ENCODE measurements at places on chromosomes 1 and 21.
A peak's percentile ranks its signal among the peaks of the same experiment; 100 is the strongest.

- DNase-seq, result no peak
These were observed 1.8 kb downstream of the KRTAP10-1 start for GRCh38 chr21:44537930-44538911.

DNA sequence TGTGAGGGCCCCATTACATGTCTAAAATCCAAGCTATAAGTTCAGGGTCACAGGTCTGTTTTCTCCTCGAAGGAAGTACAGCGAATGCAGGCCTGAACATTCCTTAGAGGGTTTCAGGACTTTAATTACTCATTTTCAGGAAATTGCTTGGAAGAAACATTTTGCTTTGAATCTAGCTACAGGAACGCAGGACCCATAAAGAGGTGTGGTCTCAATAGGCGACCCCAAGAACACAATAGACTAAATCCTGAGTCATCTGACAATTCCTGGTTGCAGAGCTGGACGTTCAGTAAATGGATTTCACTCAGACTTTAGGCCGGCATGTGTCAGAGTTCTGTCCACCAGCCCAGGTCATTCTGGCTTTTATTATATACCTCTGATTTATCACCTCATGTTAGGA is 1.0 kb upstream of the ERG start:
- DNase-seq, result no peak

GRCh38 chr1:115210302-115210711 is 121.0 kb upstream of the TSPAN2 start:
- no peak for DNase-seq

DNA sequence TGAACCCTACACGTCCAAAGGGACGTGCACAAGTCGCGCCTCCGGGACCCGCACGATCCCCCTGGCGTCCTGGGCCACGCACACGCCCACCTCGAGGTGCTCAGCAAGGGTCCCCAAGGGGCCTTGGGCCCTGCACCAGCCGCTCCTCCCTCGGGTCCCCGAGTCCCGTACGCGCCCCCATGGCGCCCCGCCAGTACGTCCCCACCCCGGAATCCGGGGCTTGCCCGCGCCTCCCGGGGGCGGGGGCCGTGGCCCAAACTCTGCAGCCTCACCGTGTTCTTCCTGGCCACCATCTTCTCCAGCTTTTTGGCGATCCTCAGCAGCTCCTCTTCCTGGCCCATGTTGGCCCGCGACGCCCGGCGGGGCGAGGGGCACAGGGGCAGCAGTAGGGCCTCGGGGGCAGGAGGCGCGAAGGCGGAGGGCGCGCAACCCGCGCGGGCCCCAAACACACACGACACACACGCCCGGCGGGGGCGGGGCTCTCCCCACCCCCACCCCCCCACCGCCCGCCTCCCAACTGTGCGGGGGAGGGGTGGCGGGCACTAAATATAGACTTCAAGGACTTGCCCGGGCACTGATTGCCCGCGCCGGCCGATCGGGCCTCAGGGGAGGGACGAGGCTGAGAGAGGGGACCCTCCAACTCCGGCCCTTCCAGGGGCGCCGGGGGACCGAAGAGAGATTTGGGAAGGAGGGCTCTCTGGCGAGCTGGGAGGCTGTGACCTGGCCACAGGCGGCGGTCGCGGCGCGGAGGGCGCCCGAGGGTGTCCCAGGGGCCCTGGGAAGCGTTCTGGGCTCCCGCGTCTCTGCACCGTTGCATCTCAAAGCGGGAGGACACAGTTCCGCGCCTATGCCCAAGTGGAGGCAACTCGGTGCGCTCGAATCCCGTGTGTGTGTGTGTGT is at the start of gene TCEA3:
TCEA3 (minus strand) TSS at position 456 of the 900 bp plus-strand sequence; CDS start at position 341, 115 bp downstream.
- DNase-seq, result peak; percentile 25

GRCh38 chr1:27567971-27568299 is 36.0 kb downstream of the AHDC1 start:
- DNase-seq, result no peak

- DNase-seq, result no peak
These were observed 26.4 kb downstream of the KIF26B start for GRCh38 chr1:245181158-245181517.

DNA sequence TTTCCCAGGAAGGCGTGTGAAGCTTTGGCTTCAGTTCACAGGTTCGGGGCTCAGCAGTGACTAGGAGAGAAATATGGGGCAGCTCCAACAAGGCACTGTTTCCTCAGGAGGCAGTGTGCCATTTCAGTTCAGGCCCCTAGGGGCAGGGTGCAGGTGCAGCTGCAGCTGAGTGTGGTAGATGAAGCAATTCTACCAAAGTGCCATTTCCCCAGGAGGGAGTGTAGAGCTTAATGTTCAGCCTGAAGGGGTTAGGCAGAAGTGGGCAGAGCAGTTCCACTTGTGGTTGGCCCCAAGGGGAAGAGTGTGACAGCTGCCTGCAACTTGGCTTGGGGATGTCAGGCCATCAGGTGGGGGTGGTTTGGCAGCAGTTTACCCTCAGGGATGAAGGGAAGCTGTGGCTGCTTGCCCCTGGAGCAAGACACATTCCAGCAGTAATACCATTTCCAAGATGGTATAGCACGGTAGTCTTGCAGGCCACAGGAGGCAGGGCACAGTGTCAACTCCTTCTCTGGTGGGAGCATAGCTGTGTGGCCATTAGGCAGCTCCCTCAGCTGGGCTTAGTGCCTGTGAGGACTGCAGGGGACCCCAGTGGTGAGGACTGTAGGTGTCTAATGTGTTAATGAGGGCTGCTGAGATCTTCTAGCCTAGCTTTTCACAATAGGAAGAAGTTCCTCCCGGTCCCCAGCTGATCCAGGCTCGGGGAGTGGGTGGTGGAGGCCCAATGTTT is 34.7 kb downstream of the RGSL1 start:
- DNase-seq, result no peak

- DNase-seq, result no peak
These were observed 12.1 kb upstream of the RNF223 start for GRCh38 chr1:1085911-1086841.

GRCh38 chr1:196376630-196377328 is 231.5 kb downstream of the KCNT2 start:
- no peak for DNase-seq

DNA sequence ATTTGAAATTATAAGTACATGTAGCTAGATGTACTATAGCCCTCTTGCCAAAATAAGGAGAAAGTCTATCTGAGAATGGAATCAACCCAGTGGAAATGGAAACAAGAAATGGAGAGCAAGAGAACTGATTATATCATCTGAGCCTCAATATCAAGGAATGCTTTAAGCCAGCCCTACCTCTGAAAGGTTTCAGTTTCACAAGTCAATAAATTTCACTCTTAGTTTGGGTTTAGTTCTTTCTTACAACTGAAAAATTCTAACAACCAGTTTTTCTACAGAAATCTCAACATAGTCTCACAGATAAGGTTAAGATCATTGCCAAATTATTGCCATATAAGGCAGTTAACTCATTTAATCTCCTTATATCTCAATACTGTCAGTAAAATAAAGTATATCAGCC is 80.0 kb downstream of the EPS15 start:
- DNase-seq, result no peak

GRCh38 chr1:39915499-39916129 is 13.9 kb upstream of the MYCL start:
- no peak for DNase-seq

- no peak for DNase-seq
These were observed 52.4 kb upstream of the PAX7 start for GRCh38 chr1:18578271-18578670.

DNA sequence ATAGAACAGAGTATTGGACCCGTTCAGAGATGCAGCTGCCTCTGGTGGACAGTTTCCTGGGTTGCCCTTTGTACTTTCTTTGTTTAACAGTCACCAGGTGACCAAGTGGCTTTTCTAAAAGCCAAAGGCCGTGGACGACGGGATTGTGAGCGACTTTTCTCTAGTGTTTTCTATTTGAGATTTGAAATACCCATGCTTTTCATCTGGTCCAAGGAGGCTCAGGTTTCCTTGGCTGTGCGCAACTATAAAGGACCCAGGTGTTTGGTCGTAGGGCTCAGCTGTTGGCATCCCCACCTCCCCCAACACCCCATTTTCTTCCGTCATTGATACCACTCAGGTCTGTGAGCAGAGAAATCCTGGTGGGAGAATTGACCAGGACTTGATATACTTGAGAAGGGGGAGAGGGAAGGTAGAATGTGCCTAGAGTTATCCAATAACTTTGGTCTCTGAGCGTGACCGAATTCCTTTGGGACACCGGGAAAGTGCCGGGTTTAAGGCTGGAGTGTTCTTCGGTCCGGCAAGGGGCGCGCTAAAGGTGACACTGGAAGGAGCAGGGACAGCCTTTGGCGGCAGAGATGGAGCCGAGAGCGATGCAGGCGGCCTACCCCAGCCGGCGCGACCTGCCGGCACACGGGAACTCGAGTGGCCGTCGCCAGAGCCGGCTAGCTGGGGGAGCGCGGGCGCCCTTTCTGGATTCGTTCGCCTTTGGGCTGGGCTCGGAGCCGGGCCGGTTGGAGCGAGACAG is 83.4 kb upstream of the BMP8A start:
- DNase-seq, result no peak

- no peak for DNase-seq
These were observed 448.0 kb downstream of the LRRIQ3 start for GRCh38 chr1:73749996-73750395.

DNA sequence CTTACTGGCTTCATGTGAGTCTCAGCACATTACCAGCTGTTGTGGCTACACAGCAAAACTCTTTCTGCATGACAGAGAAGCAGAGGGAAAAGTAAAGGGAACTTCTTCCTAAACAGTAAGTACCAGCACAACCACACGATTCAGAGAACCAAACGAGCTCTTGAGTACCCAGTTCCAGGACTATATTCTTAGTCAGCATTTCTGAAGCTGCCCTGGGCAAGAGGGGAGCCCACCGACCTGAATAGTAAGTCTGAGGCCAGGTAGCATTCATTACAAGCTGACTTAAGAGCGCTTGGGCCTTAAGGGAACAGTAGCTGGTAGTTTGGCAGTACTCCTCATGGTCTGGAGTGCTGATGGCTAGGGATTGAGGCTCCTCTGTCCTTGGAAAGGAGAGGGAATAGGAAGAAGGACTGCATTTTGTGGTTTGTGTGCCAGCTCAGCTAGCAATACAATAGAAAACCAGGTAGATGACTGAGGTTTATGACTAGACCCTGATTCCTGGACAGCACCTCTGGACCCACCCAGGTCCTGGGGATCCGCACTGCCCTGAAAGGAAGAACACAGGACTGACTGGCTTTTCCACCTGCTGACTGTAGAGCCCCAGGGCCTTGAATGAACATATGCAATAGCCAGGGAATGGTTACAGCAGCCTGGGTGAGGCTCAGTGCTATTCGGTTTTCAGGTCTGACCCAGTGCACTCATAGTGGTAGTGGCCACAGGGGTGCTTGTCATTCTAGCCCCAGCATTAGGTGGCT is 396.8 kb upstream of the PRMT6 start:
- no peak for DNase-seq

GRCh38 chr1:12504601-12505000 is 113.4 kb downstream of the DHRS3 start:
- no peak for DNase-seq

- no peak for DNase-seq
These were observed 65.5 kb upstream of the WNT4 start for GRCh38 chr1:22208268-22208972.

All from stimulated activated CD4-positive, alpha-beta T cell treated with anti-CD3 and anti-CD28 coated beads, Interleukin-4, amount 100 ng/mL, for 4 hours (primary cell).